ENCODE measurements at places on chromosomes 1 and 21.
A peak's percentile ranks its signal among the peaks of the same experiment; 100 is the strongest.

DNA sequence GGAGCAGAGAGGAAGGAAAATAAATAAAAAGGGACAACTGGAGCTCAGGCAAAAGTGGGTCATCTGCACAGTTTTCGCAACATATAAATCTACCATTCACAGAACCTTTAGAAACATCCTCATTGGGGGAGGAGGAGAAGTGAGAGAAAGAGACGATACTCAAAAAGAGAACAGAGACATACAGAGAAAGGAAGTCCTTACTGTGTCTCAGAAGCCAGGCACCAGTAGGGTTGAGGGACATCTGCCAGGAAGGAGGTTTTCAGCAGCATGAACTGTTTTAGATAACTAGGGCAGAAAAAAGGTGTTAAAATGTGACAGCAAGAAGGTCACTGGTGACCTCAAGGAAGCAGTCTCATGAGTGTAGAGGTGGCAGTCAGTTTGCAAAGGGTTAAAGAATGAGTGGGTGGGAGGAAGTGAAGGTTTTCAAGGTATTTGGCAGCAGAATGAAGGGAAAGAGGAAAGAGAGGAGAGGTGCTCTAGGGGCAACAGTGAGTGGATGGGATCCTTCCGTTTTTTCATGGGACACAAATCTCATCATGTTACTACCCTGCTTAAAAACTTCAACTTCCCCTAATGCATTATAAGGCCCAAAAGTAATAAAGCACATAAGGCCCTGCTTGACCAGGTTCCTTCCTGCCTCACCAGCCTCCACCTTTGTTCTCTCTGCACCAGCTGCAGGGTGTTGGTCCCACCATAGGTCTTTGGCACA, 9.5 kb downstream of the JAK1 start:
- no peaks in the 10 kb centered on the region for H3K36me3 ChIP-seq
- H3K4me3 ChIP-seq, result no peak overlapping the region
- peaks cover 35% of the 10 kb centered on the region for H3K4me1 ChIP-seq
- H3K27ac ChIP-seq, result no peak overlapping the region
- no peak for DNase-seq

DNA sequence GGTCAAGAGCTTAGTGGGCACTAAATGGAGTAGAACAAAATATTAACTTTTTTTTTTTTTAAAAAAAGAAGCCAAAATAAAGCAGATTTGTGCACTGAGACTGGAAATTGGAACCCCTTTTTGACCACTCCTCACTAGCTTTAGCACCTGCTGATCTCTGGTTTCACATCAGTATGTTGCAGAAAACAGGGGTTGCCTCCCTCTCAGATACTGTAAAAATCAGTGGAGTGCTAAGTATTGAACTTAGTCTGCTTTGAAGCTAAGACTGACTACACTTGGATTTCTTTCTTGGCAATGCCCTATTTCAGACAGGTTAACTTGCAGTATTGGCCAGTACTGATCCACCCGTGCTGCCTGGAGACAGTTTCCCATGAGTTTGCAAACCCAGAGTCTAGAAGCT, 2.7 kb upstream of the KIAA0040 start:
- H3K27ac ChIP-seq, result no peak overlapping the region
- no peaks in the 10 kb centered on the region for H3K36me3 ChIP-seq
- H3K27me3 ChIP-seq, result no peaks in the 10 kb centered on the region
- DNase-seq, result no peak

DNA sequence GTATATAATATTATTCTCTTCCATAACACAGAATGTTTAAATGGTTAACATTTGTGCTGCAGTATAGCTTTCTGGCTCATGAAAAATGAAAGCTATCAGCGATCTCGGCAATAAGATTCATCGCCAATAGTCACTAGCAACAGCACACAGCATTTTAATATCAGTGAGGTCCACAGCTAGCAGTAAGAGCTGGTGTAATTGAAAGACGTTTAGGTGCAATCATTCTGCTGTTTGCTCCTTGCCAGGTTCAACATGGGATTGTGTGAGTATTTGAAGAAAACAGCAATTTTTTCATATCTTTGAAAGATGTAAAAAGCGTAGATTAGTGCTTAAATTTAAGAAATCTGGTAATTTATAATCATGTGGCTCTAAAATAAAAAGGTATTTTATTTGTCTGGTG, 20.1 kb downstream of the PRKACB start:
- H3K36me3 ChIP-seq, result no peaks in the 10 kb centered on the region
- H3K4me1 ChIP-seq, result peaks cover under 1% of the 10 kb centered on the region
- no peak for DNase-seq
- H3K27me3 ChIP-seq, result no peaks in the 10 kb centered on the region
- H3K4me3 ChIP-seq, result no peak overlapping the region

DNA sequence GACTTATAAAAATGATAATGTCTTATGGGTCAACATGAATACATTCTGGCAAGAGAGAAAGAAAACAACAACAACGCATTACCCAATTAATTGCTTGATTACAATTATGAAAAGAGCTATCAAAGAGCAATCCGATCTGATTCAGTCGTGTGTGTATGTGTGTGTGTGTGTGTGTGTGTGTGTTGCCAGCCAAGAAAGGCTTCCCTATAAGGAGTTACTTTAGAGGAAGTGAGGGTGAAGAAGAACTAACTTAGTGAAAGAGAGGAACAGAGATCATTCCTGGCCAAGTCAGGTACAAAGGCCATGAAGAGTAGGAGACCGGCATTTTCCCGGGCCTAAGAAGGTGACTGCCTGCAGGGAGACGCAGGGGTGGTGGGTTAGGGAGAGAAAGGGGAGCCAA, 9.4 kb downstream of the TMEM35B start:
- no peaks in the 10 kb centered on the region for H3K36me3 ChIP-seq
- no peak overlapping the region for H3K4me3 ChIP-seq
- no peak for DNase-seq
- no peaks in the 10 kb centered on the region for H3K27me3 ChIP-seq

GRCh38 chr1:9900142-9901043, 9.7 kb downstream of the CTNNBIP1 start:
- H3K4me3 ChIP-seq, result peak overlapping the region; percentile 62
- peak overlapping the region; percentile 59 for H3K27ac ChIP-seq
- H3K27me3 ChIP-seq, result no peaks in the 10 kb centered on the region
- no peak for DNase-seq
- H3K36me3 ChIP-seq, result no peaks in the 10 kb centered on the region

DNA sequence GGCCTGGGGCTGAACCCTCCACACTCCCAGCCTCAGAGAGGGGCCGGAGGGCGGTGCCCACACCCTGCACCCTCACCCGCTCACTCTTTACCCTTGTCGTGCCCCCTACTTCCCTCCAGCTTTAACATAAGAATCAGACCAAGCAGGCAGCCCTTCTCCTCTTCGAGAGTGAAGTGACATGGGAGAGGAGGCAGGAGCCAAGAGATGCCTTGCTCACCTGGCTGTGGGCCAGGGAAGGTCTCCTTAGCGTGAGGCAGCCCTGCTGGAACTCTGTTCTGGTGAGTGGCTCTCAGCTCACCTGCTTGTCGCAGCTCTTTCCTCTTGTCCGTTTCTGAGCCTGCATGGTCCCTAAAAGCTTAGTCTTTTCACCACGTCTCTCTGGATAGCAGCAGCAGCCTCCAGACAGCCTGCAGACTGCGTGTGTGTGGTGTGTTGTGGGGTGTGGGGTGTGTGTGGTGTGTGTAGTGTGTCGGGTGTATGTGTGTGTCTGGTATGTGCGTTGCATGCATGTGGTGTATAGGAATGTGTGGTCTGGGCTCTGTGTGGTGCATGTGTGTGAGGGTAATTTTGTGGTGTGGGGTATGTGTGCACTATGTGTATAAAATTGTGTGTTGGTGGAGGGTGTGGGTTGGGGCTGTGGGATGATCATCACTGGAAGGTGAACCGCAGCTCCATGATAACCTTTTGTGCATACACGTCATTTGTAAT, 86.7 kb downstream of the CCDC185 start:
- no peak overlapping the region for H3K27ac ChIP-seq
- H3K4me1 ChIP-seq, result no peaks in the 10 kb centered on the region
- H3K36me3 ChIP-seq, result no peaks in the 10 kb centered on the region
- H3K27me3 ChIP-seq, result no peaks in the 10 kb centered on the region

GRCh38 chr1:183553331-183553730, 36.9 kb downstream of the NCF2 start:
- no peak overlapping the region for H3K4me3 ChIP-seq
- H3K4me1 ChIP-seq, result no peaks in the 10 kb centered on the region
- peaks cover 36% of the 10 kb centered on the region for H3K36me3 ChIP-seq
- DNase-seq, result no peak
- H3K27me3 ChIP-seq, result no peaks in the 10 kb centered on the region
- H3K27ac ChIP-seq, result no peak overlapping the region

GRCh38 chr1:220113136-220113695, 19.3 kb downstream of the IARS2 start:
- peaks cover 40% of the 10 kb centered on the region for H3K36me3 ChIP-seq
- no peak for DNase-seq
- no peak overlapping the region for H3K4me3 ChIP-seq
- no peak overlapping the region for H3K27ac ChIP-seq

GRCh38 chr1:30730346-30731108, 7.1 kb upstream of the MATN1 start:
- H3K27ac ChIP-seq, result no peak overlapping the region
- DNase-seq, result no peak
- H3K4me3 ChIP-seq, result no peak overlapping the region
- no peaks in the 10 kb centered on the region for H3K4me1 ChIP-seq

DNA sequence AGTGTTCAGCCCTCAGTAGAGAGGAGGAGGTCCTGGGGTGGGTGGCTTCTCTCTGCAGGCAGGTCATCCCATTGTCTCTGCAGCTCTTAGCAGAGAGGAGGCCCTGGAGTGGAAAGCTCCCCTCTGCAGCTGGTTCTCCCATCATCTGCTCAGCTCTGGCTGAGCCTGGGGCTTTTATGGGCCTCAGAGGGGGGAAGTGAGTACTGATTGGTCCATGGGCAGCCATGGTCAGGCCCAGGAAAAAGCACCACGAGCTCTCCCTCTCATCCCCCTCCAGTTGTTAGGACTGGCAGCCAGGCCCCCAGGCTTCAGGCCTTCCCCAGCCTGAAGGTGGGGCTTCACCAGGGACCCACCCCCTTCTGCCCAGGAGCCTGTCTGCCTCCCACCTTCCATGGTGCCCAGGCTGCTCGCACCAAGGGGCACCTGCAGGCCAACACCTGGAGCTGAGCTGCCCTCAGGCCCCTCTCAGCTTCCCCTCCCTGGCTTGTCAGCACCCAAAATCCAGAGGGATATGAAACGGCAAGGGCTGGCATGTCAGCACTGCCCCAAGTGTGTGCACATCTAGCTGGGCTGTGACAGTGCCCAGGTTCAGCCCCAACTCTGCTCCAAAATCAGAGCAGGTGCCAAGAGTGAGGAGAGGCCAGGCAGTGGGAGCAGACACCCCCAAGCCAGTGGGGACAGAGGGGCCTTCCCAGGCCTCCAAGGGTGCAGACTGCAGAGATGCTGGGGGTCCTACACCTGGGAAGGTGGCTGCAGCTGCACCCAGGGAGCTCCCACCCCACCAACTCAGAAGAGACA, 449.0 kb downstream of the MATN1 start:
- H3K27me3 ChIP-seq, result no peaks in the 10 kb centered on the region
- no peak overlapping the region for H3K4me3 ChIP-seq
- H3K36me3 ChIP-seq, result no peaks in the 10 kb centered on the region
- H3K27ac ChIP-seq, result no peak overlapping the region
- no peak for DNase-seq
- H3K4me1 ChIP-seq, result no peaks in the 10 kb centered on the region

- H3K27ac ChIP-seq, result peak within 1 kb of the TSS; percentile 63
- no peaks in the 10 kb centered on the region for H3K27me3 ChIP-seq
- peaks cover 18% of the 10 kb centered on the region for H3K4me1 ChIP-seq
- DNase-seq, result peak; percentile 69
Observed at GRCh38 chr1:231240883-231241735, at the start of gene GNPAT. Gene GNPAT (plus strand): TSS chr1:231241212. CDS start chr1:231241379, 167 bp downstream.

DNA sequence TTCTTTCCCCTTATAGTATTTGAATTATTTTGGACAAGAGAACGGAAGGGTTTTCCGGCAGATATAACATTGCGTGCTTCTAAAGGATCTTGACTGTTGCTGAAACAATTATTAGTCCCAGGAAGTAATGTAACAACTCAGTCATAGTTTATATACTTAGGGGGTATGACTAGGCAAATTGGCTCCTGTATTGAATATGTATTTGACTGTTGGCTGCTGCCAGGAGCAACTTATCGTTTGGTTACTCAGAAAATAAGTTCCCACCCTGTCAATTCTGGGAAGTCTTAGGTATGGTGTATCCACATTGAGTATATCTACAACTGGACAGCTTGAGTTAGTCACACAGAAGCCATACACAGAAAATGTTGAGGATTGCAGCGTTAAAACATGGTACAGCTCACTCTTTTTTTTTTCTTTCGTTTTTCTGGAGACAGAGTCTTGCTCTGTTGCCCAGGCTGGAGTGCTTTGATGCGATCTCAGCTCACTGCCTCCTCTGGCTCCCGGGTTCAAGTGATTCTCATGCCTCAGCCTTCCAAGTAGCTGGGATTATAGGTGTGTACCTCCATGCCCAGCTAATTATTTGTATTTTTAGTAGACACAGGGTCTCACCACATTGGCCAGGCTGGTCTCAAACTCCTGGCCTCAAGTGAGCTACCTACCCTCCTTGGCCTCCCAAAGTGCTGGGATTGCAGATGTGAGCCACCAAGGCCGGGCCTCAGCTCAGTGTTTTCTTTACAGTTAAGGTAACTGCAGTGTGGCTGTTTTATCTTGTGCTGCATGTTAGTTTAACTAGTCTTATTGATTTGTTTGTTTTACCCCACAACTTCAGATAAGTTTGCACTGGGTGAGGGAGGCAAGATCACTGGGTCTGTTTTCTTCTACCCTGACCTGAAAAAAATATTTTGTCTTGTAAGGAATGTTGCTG, 10.2 kb downstream of the SMAP2 start:
- no peak overlapping the region for H3K4me3 ChIP-seq
- peaks cover 40% of the 10 kb centered on the region for H3K4me1 ChIP-seq
- no peaks in the 10 kb centered on the region for H3K27me3 ChIP-seq
- no peaks in the 10 kb centered on the region for H3K36me3 ChIP-seq
- DNase-seq, result no peak

DNA sequence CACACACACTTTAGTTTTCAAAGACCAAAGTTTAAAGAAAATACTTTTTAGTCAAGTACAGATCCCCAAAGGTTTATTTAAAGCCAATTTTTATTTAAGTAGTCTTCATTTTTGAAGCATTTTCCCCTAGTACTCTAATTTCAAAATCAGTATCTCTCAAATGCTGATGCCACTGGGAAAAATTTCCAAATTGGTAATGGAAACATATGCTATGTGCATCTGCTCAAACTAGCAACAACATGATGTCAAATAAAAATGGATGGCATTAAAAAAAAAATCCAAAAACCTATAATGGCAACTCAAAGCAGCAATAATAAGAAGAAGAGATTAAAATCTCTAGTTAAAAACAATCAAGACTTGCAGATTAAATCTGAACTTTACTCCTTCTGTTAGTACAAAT, 58.6 kb downstream of the ZNHIT6 start:
- peak overlapping the region; percentile 18 for H3K27ac ChIP-seq
- no peak for DNase-seq
- H3K27me3 ChIP-seq, result no peaks in the 10 kb centered on the region

- no peaks in the 10 kb centered on the region for H3K36me3 ChIP-seq
- H3K4me3 ChIP-seq, result no peak overlapping the region
- no peaks in the 10 kb centered on the region for H3K27me3 ChIP-seq
- H3K27ac ChIP-seq, result no peak overlapping the region
- no peaks in the 10 kb centered on the region for H3K4me1 ChIP-seq
Observed at GRCh38 chr1:203424861-203425662, 50.5 kb upstream of the PRELP start.
